ENCODE measurements at places on chromosomes 3 and 15.

GRCh38 chr15:84402856-84403608 is 167.5 kb downstream of the GOLGA6L4 start:
- DNase-seq = no peak

- DNase-seq = no peak
Measured at GRCh38 chr15:31065824-31066223, 35.7 kb downstream of the TRPM1 start.

GRCh38 chr3:184542577-184542976 is 19.0 kb upstream of the EPHB3 start:
- no peak for DNase-seq

- no peak for DNase-seq
Measured at GRCh38 chr3:112619295-112619694, 21.6 kb downstream of the CCDC80 start.

GRCh38 chr15:97874139-97874538 is 86.4 kb upstream of the ARRDC4 start:
- DNase-seq = no peak

- DNase-seq = peak; percentile 26
Measured at GRCh38 chr15:44137750-44138149, 57.3 kb downstream of the FRMD5 start.

GRCh38 chr3:123636431-123636841 is 51.6 kb upstream of the HACD2 start:
- DNase-seq = no peak

GRCh38 chr15:90205050-90205848 is 4.1 kb downstream of the SEMA4B start:
- DNase-seq = no peak

- no peak for DNase-seq
Measured at GRCh38 chr3:128226795-128227395, 73.6 kb downstream of the EEFSEC start.

Measured in pulmonary artery endothelial cell (primary cell).